ENCODE measurements at places on chromosomes 12 and 14. TPM values are rescaled to one million over a fixed set of nuclear protein-coding genes. Genes with fewer than 3 reads are reported as not detected.
A peak's percentile ranks its signal among the peaks of the same experiment; 100 is the strongest.

The MYF6 gene
- total RNA-seq, result not detected

DNA sequence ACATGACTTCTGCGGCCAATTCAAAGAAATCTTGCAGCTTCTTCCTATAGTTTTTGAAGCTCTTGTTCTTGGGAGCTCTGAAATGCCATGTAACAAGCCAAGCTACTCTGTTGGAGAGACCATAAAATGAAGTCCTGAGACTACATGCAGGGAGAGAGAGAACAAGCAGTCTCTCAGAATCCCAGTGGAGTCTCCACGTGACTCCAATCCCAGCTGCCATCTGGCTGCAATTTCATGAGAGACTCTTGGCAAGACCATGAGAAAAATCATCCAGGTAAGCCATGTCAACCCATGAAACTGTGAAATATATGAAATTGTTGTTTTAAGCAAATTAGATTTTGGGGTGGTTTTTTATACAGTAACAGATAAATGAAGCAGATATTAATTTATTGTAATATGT is 54.4 kb downstream of the KLRG1 start:
- no peak overlapping the region for H3K4me3 ChIP-seq
- no peak overlapping the region for H3K27ac ChIP-seq
- H3K27me3 ChIP-seq, result no peaks in the 10 kb centered on the region
- no peaks in the 10 kb centered on the region for H3K36me3 ChIP-seq
- DNase-seq, result no peak

- no peaks in the 10 kb centered on the region for H3K4me1 ChIP-seq
- H3K27ac ChIP-seq, result no peak overlapping the region
- no peak for DNase-seq
- no peak overlapping the region for H3K4me3 ChIP-seq
Measured at GRCh38 chr14:89807892-89808291, 146.6 kb downstream of the EFCAB11 start.

GRCh38 chr14:102255401-102256190 is 49.4 kb downstream of the MOK start:
- no peaks in the 10 kb centered on the region for H3K27me3 ChIP-seq
- no peak overlapping the region for H3K4me3 ChIP-seq
- DNase-seq, result no peak
- no peaks in the 10 kb centered on the region for H3K36me3 ChIP-seq

The CDC42BPB gene
- 43.4 TPM for total RNA-seq

- no peaks in the 10 kb centered on the region for H3K36me3 ChIP-seq
- no peak overlapping the region for H3K4me3 ChIP-seq
- H3K27ac ChIP-seq, result no peak overlapping the region
- H3K27me3 ChIP-seq, result no peaks in the 10 kb centered on the region
Measured at GRCh38 chr12:47822863-47823262, 3.2 kb upstream of the HDAC7 start.

The TPH2 gene
- total RNA-seq, result not detected

GRCh38 chr12:124477107-124477915 is 90.1 kb downstream of the NCOR2 start:
- H3K4me1 ChIP-seq, result peaks cover 40% of the 10 kb centered on the region
- DNase-seq, result no peak
- no peaks in the 10 kb centered on the region for H3K27me3 ChIP-seq
- no peak overlapping the region for H3K27ac ChIP-seq

The VDR gene
- 0.10 TPM for total RNA-seq

The SERPINA3 gene
- total RNA-seq, result 0.15 TPM

GRCh38 chr12:98151105-98151590 is 364.2 kb upstream of the TMPO start:
- H3K36me3 ChIP-seq, result no peaks in the 10 kb centered on the region
- H3K27me3 ChIP-seq, result no peaks in the 10 kb centered on the region
- no peak overlapping the region for H3K27ac ChIP-seq
- no peaks in the 10 kb centered on the region for H3K4me1 ChIP-seq
- DNase-seq, result no peak
- no peak overlapping the region for H3K4me3 ChIP-seq

- H3K4me3 ChIP-seq, result no peak overlapping the region
- H3K4me1 ChIP-seq, result no peaks in the 10 kb centered on the region
- no peaks in the 10 kb centered on the region for H3K27me3 ChIP-seq
- DNase-seq, result no peak
- no peak overlapping the region for H3K27ac ChIP-seq
Measured at GRCh38 chr12:1564067-1564466, 30.3 kb downstream of the FBXL14 start.

DNA sequence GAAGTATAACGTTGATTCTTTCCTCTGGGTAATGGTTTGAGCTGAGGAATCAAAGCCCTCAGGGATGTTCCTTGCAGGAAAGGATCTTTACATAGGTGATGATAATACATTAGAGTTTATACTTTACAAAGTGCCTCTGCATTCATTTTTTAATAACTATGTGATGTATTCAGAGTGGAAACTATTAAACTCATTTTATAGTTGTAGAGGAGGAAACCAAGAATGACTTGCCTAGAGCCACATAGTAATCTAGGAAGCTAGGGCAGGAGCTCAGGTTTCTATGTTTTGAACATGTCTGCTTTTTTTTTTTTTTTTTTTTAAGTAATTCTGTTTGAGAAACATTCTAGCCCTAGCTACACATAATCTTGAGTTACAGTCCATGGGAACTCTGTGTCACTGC is 117.3 kb downstream of the TXNDC16 start:
- H3K27ac ChIP-seq, result no peak overlapping the region
- no peak overlapping the region for H3K4me3 ChIP-seq
- no peaks in the 10 kb centered on the region for H3K4me1 ChIP-seq
- no peaks in the 10 kb centered on the region for H3K27me3 ChIP-seq

The KLRC1 gene
- total RNA-seq, result not detected

GRCh38 chr12:107308310-107308709 is 215.0 kb upstream of the CRY1 start:
- H3K4me1 ChIP-seq, result no peaks in the 10 kb centered on the region
- H3K36me3 ChIP-seq, result no peaks in the 10 kb centered on the region
- no peak for DNase-seq
- no peak overlapping the region for H3K4me3 ChIP-seq
- H3K27me3 ChIP-seq, result peaks cover 6% of the 10 kb centered on the region

GRCh38 chr14:99615497-99616157 is 11.6 kb upstream of the CCDC85C start:
- no peak for DNase-seq
- H3K27me3 ChIP-seq, result no peaks in the 10 kb centered on the region
- H3K4me3 ChIP-seq, result no peak overlapping the region
- H3K36me3 ChIP-seq, result no peaks in the 10 kb centered on the region
- H3K4me1 ChIP-seq, result peaks cover 4% of the 10 kb centered on the region
- no peak overlapping the region for H3K27ac ChIP-seq

The PRKCH gene
- total RNA-seq, result 6.7 TPM

DNA sequence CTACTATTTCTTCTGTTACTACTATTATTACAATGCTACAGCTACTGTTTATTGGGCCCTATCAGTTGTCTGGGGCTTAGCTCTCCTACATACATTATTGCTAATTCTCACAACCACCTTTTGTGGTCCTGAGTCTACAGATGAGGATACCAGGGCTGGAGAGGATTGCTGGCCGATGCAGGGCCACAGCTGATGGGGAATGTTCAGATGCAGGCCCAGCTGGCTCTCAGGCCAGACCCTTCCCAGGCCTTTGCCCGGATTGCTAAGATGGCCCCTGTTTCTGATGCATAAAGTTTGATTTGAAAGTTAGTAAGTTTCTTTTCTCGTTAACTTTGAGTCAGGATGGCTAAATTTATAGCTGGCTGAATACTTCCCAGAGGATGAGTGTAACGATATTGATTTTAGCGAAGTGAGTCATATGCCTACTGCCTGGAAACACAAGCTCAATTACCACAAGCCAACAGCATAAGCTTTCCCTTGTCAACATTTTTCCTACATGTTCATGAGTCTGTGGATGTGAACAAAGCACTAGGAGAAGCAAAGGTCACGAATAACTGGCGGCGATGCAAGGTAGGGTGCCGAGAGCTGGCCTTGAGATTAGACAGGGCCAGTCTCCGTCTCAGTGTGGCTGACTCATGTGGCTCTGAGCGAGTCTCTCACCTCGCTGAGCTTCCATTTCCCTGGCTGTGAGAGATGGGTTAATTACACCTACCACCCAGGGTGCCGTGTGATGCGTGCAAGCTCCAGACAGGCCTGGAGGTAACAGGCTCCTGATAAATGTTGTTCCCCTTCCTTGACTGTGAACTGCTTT is 111.0 kb downstream of the BEGAIN start:
- H3K4me3 ChIP-seq, result no peak overlapping the region
- H3K27ac ChIP-seq, result no peak overlapping the region
- no peak for DNase-seq

- no peak overlapping the region for H3K4me3 ChIP-seq
- no peaks in the 10 kb centered on the region for H3K36me3 ChIP-seq
- no peak overlapping the region for H3K27ac ChIP-seq
Measured at GRCh38 chr12:113201187-113202177, 16.0 kb downstream of the RITA1 start.

DNA sequence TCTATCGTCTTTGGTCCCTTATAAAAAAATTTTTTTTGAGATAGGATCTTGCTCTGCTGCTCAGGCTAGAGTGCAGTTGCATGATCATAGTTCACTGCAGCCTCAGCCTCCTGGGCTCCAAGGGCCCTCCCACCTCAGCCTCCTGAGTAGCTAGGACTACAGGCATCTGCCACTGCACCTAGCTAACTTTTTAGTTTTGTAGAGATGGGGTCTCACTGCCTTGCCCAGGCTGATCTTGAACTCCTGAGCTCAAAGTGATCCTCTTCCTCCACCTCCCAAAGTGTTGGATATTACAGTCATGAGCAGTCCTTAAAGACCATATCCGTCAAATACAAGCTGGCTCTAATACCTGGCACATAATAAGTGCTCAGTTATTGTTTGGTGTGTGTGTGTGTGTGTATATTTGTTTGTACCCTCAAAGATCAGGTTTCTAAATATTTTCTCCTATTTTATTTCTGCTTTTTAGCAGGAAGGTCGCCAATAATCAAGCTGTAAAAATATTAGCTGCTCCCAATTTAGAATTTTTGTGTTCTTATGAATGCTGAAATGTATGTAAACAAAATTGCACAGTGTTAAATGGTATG is 30.5 kb downstream of the SRGAP1 start:
- H3K4me1 ChIP-seq, result peaks cover under 1% of the 10 kb centered on the region
- no peak overlapping the region for H3K4me3 ChIP-seq
- no peaks in the 10 kb centered on the region for H3K27me3 ChIP-seq
- DNase-seq, result no peak
- no peak overlapping the region for H3K27ac ChIP-seq

- no peak overlapping the region for H3K27ac ChIP-seq
- H3K4me1 ChIP-seq, result no peaks in the 10 kb centered on the region
- no peak overlapping the region for H3K4me3 ChIP-seq
- no peak for DNase-seq
Measured at GRCh38 chr12:1852076-1852475, 31.7 kb downstream of the LRTM2 start.

The CCDC38 gene
- 0.04 TPM for total RNA-seq

The IFNG-AS1 gene
- not detected for total RNA-seq

- H3K4me1 ChIP-seq, result no peaks in the 10 kb centered on the region
- no peak for DNase-seq
- H3K27ac ChIP-seq, result no peak overlapping the region
- H3K36me3 ChIP-seq, result no peaks in the 10 kb centered on the region
- no peaks in the 10 kb centered on the region for H3K27me3 ChIP-seq
Measured at GRCh38 chr12:41327096-41327895, 139.2 kb downstream of the PDZRN4 start.

- no peak overlapping the region for H3K4me3 ChIP-seq
- H3K27me3 ChIP-seq, result no peaks in the 10 kb centered on the region
- DNase-seq, result peak; percentile 3
- H3K27ac ChIP-seq, result no peak overlapping the region
- H3K36me3 ChIP-seq, result no peaks in the 10 kb centered on the region
- no peaks in the 10 kb centered on the region for H3K4me1 ChIP-seq
Measured at GRCh38 chr12:24534622-24535021, 414.3 kb downstream of the BCAT1 start.

The ZC2HC1C gene
- not detected for total RNA-seq

The CLEC4A gene
- total RNA-seq, result 0.36 TPM

DNA sequence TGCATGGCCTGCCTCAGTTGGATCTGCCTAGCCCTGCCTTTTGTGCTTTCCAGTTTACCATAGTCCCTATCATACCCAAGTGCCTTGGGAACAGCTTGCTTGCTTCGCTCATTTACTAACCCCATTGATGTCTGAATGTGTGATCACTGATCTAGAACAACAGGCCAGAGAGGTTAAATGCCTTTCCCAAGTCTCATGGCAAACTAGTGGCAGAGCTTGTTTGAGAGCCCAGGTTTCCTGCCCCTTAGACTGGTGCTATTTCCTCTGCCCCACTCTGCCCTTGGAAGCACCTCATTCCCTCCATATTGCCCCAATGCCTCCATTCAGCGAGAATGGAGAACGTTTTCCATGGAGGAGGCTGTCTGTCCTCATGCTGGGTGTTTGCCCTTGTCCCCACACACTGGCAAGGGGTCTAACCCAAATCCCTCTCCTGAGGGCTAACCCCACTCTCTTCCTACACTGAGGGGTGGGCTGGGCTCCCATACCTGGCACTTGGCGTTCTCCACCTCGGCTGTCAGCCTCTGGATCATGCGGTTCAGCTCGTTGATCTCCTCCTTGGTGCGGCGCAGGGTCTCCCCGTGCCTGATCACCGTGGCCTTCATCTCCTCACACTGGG is 19.8 kb downstream of the KRT7 start:
- H3K36me3 ChIP-seq, result no peaks in the 10 kb centered on the region
- H3K27ac ChIP-seq, result no peak overlapping the region
- H3K4me3 ChIP-seq, result no peak overlapping the region
- H3K27me3 ChIP-seq, result no peaks in the 10 kb centered on the region
- peaks cover 5% of the 10 kb centered on the region for H3K4me1 ChIP-seq
- no peak for DNase-seq

DNA sequence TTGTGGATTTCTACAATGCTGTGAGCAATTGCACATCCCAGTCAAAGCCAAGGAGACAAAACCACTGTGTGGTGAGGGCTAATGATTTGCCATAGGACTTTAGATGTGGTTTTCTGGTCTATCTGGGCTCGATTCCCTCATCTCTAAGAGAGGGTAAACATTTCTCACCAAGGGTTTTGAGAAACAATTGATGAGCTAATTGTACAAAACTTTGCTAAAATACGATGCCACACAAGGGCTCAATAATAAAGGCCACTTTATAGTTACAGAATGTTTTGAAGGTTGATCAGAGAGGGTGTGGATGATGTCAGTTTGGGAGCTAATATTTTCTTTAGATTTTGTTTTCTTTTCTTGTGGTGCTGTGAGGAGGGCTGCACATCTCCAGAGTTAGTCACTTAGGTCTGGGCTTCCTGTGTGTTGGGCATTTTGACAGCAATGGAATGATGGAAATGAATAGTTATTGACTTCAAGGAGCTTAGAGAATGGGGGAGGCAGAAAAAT is 60.8 kb upstream of the SLC38A4 start:
- DNase-seq, result peak; percentile 57
- 0 out of 2 replicates have a peak overlapping the region, but pooled peaks have one; percentile 1 for H3K27ac ChIP-seq
- no peak overlapping the region for H3K4me3 ChIP-seq
- no peaks in the 10 kb centered on the region for H3K27me3 ChIP-seq
- H3K4me1 ChIP-seq, result peaks cover 7% of the 10 kb centered on the region
- H3K36me3 ChIP-seq, result no peaks in the 10 kb centered on the region

All from SJCRH30 (cell line).